ENCODE measurements at places on chromosomes 1 and 21.

DNA sequence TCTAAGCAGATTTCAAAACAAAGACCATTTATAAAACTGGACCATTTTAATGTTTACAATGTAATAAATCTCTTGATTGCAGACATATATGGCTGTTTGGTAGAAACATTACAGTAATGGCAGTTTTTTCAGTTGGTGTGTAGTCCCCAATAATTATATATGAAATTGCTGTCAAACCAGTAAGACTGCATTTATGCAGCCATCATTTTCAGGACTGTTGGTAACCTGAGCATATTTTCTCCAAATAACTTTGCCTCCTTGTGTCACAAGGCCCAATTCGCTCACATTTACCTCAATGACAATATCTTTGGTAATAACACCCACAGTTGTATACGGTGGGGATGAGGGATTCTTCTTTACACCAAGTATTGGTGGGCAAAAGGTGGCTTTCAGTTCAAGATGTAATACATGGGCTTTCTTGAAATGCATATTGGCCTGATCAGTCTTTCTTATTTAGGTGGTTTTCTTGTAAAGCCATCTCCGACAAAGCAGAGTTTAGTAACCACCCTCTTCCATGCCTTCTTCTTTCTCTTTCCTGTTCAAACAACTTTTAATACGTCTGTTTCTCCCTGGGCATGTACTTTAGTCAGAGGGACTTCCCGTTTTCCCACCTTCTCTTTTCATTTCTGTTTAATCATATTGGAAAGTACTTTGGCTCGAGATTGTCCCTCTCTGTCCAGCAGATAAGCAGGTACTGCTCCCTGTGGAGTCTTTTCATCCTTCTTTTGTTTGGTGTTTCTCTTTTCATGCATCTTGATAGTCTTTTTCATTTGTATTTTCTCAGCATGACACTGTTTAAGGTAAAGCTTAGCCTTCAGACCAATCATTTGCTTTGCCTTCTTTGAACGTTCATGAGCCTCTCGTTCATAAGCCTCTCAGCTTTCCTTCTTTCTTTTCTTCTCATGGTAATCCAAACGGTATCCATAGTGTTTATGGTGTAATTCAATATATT, 30.4 kb downstream of the ATP2B4 start:
- DNase-seq, result no peak

DNA sequence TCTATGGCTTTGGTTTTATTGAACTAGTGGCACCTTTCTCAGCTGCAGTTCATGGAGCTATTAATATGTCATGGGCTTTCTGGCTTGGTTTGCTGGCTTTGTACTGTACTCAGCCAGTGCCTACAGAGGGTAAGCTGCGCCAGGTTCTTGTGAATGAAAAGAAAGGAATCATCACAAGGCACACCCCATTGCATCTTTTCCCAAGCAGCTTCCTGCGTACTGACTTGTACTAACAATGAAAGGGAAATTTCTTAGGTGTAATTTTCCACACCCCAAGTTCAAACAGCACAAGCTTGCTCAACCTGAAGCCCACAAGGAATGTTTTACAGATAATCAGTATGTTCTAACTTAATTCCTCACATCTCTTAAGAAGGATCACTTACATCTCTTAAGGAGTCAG, 78.0 kb upstream of the TNFSF18 start:
- DNase-seq, result no peak

DNA sequence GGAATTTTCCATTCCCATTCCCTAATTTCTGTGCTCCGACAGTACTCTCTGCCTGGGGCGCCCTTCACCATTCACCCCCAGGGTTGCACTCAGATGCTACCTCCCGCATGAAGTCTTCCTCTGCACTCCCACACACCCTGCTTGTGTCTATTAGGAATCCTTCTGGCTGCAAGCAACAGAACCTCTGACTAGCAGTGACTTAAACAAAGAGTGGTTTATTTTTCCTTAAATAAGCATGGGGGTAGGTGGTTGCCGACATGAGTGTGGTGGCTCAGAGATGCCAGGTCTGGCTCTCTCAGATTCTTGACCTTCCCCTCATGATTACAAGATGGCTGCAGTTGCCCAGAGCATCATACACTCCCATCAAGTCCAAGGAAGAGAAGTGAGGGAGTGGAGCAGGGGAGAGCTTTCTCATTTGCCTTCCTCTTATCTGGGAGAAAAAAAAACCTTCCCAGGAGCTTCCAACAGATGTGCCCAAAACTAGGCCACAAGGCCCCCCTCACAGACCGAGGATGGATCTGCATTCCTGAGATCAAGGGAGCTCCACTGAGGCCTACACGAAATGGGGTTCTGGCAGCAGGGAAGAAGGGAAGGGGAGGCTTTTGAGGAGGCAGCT, 49.6 kb upstream of the LBR start:
- DNase-seq, result no peak

- no peak for DNase-seq
Measured at GRCh38 chr1:46254668-46255067, 7.1 kb downstream of the RAD54L start.

GRCh38 chr1:208044589-208045462, 133.9 kb upstream of the CD34 start:
- DNase-seq, result no peak

Data from CD4-positive, alpha-beta T cell treated with Interleukin-21 for 1 hour (primary cell).